ENCODE measurements at places on chromosomes 1 and 21.

GRCh38 chr1:178487070-178487615 lies 9.6 kb downstream of the CLEC20A start:
- no peak for DNase-seq

DNA sequence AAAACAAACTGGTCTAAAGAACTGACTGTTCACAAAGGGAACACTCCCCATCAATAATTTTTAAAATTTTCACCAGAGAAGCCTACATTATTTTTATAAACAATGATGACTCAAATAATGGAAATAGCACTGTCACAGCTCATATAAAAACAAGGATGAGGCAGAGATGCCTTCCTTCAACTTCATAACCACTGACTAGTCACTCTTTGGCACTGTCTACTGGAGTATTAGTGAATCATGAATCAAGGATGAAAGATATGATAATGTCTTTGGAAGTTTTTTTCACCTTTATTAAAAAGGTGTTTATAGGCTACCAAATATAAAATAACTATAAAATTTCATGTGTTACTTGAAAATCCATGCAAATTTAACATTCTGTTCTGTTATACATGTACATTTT lies 316.9 kb downstream of the VAV3 start:
- no peak for DNase-seq

DNA sequence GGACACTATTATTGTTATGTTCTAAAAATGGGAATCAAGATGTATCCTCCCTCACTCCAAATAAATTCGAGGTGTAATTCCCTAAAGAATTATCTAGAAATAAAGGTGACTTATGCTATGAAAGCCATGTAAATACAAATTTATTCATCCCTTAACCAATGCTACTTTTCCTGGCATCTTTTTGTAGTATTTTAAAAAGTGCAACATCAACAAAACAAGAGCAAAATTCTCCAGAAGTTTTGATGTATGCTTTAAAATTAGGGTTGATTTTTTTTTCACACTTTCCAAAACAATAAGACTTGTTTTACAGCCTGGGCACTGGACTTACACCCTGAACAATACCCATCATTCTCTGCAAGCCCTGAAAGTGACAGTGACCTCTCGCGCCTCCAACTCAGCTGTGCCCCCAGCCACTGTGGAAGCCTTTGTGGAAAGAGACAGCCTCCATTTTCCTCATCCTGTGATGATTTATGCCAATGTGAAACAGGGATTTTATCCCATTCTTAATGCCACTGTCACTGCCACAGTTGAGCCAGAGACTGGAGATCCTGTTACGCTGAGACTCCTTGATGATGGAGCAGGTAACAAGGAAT lies 21.4 kb upstream of the CLCA1 start:
- no peak for DNase-seq

GRCh38 chr1:151993734-151994496 lies at the start of gene S100A10:
S100A10 (minus strand) TSS chr1:151993859; CDS start chr1:151986230, 7,629 bp downstream.
- DNase-seq: no peak

DNA sequence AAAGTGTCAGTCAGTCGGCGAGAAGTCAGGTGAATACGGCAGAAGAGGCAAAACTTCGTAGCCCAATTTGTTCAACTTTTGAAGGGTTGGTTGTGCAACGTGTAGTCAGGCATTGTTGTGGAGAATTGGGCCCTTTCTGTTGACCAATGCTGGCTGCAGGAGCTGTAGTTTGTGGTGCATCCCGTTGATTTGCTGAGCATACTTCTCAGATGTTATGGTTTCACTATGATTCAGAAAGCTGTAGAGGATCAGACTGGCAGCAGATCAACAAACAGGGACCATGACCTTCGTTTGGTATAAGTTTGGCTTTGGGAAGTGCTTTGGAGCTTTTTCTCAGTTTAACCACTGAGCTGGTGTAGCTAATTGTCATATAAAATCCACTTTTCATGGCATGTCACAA lies 190.2 kb upstream of the ADAMTS5 start:
- DNase-seq: no peak
